Cardiac ventricle fibroblast (primary cell): ENCODE measurements at places on chromosomes 4 and X. TPM values are rescaled to one million over a fixed set of nuclear protein-coding genes. Genes with fewer than 3 reads are reported as not detected.

Gene ARAP2
- total RNA-seq, result 1.1 and 3.2 TPM in 2 replicates

Gene GABRB1
- not detected in 2 replicates for total RNA-seq

Gene FAM156B
- 6.5 and 12.3 TPM in 2 replicates for total RNA-seq

Gene RAP1GDS1
- 21.1 and 29.3 TPM in 2 replicates for total RNA-seq

Gene GJB1
- not detected in 2 replicates for total RNA-seq

Gene PLS3
- 75.9 and 82.5 TPM in 2 replicates for total RNA-seq

Gene UGT2B17
- total RNA-seq, result not detected in 2 replicates

Gene DAPP1
- total RNA-seq, result not detected in 2 replicates

Gene MAGEA1
- not detected in 2 replicates for total RNA-seq

Gene HMGN5
- 2.1 and 2.2 TPM in 2 replicates for total RNA-seq

Gene FDCSP
- not detected in 2 replicates for total RNA-seq

Gene SPANXA2
- not detected in 2 replicates for total RNA-seq

Gene EFNB1
- total RNA-seq, result 47.0 and 50.3 TPM in 2 replicates

Gene SMC1A
- 12.0 and 15.9 TPM in 2 replicates for total RNA-seq

Gene NSG1
- total RNA-seq, result 5.9 and 6.4 TPM in 2 replicates

Gene MAGEB10
- not detected in 2 replicates for total RNA-seq
